ENCODE measurements at places on chromosomes 16 and 17.

DNA sequence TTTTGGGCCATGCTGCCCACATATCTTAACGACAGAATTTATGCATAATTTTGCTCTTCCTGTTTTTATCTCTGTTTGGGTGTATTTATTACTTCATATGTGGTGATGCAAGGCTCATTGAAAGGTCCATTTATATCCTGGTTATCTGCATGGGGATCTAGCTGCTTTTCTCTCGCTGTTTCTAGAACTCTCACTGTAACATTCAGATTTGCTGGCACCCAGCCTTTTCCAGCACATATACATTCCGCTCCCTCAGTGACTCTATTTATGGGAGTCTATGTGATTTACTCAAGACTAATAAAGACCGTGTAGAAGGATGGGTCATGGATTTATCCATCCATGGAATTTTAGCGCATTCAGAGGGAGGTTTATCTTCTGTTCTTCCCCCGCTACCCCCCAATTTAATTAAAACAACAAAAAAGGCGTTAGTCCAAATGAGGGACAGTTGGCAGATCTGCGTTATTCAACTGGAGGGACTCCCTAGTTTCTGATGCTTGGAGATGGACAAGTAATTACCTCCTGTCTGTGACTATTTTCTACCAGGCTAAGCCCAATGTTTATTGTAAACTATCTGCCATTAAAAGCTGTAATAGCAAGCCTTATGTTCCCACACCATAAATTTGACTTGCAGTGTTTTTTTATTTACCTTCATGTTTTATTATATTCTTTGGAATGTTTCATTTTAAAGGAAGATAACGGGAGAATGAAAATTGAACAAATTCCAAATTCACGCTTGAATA, 19.8 kb upstream of the MARCHF10 start:
- DNase-seq: no peak

- DNase-seq: no peak
Observed at GRCh38 chr17:74801896-74802295, 25.8 kb upstream of the NAT9 start.

GRCh38 chr16:12649356-12649755, 154.3 kb downstream of the CPPED1 start:
- DNase-seq: no peak

DNA sequence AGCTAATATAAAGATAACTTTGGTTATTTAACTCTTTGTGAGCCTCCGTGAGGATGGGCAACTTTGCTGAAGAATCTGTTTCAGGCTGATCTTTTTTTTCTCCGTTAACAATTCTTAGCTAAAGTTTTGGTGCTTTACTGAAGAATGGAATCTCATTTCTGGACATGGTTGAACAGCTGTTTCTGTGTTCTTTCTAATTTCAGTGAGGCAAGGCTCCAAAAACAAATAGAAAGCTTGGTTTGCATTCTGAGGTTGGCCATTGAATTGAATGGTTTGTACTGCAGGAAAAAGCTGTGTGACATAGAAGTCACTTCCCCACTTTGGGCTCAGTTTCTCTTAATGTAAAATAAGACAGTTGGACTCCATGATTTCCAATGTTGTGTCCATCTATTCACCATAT, 22.3 kb upstream of the HLF start:
- DNase-seq: no peak

DNA sequence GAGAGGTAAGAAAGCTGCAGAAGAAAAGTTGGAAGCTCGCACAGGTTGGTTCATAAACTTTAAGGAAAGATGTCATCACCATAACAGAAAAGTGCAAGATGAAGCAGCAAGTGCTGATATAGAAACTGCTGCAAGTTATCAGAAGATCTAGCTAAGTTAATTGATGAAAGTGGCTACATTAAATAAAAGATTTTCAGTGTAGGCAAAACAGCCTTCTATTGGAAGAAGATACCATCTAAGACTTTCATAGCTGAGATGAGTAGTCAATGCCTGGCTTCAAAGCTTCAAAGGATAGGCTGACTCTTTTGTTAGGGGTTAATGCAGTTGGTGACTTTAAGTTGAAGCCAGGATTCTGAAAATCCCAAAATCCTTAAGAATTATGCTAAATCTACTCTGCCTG, 24.0 kb downstream of the CYLD start:
- DNase-seq: no peak

- no peak for DNase-seq
Observed at GRCh38 chr17:69857412-69857835, 217.6 kb upstream of the KCNJ16 start.

GRCh38 chr17:76080768-76081287, 1.8 kb downstream of the ZACN start:
- no peak for DNase-seq

DNA sequence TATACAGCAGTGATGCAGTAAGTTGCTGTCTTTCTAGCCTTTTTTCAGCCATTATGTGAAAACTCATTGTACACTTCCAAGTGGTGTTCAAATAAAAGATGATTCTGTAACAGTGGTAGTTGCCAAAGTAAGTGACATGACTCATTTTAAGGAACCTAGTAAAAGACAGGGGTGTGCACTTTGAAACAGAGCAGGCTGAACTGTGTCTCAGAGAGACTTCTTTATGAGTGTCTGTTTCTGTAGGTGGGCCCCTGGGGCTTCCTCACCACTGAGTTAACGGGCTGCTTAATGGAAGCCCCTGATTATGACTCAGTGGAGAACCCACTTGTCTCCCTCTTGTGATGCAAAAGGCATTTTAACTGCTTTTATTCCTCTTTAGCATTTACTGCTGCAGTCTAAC, 147.3 kb downstream of the PCTP start:
- DNase-seq: no peak

DNA sequence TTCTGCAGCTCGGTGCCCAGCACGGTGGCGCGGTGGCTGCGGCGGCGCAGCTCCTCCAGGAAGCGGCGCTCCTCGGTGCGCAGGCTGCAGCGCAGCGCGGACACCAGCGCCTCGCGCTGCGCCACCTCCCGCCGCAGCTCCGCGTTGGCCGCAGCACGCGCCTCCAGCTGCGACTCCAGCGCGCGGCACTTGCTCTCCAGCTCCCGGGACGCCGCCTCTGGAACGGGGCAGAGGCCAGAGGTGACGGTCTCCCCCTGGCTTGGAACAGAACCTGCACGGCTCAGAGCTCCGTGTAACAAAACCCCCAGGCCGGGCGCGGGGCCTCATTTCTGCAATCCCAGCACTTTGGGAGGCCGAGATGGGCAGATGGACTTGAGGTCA, 13.2 kb upstream of the CLUH start:
- no peak for DNase-seq

- no peak for DNase-seq
Observed at GRCh38 chr16:87582216-87582965, 19.9 kb upstream of the JPH3 start.

- DNase-seq: peak; percentile 8
Observed at GRCh38 chr16:87203060-87203656, 114.0 kb downstream of the C16orf95 start.

GRCh38 chr16:67764158-67764667, 42.1 kb downstream of the RANBP10 start:
- no peak for DNase-seq

DNA sequence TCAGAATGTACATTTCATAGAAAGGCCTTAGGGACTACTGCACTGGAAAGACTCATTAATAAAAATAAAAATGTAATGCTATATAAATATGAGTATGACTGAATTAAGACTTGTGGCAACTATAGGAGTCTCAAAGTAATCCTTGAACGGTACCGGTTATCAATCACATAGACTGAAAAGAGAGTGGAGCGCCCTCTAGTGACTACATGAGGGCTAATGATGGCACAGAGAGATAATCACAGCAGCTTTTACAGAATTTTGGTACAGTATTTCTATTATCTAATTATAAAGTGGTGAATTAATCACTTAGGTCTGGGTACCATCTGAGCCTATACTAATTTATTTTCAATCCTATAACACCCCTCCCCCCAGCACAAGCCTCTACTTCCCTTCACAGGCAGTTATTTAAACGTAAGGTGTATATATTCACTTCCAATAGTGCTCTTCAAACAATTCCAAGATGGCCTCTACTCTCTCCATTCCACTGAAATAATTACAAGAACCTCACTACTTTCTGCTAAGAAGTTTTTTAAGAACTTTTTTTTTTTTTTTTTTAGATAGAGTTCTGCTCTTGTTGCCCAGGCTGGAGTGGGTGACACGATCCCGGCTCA, 40.7 kb upstream of the ANKFY1 start:
- no peak for DNase-seq

DNA sequence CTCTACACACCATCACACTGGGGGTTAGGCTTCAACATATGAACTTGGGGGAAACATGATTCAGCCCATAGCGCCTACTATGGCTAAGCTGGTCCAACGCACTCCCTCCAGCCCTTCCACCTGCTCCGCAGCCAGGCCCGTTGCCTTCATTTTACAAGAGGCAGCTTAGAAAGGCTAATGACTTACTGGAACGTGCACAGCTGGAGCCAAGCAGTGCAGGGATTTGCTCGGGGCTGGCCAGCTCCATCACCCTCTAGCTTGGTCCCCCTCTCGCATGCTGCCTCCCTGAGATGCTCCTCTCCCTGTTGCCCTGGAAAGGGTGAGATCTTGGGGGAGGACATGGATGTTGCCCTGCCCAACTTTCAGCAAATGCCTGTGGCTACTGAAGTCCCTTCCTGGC, 2.8 kb upstream of the CACNG1 start:
- DNase-seq: no peak

- DNase-seq: no peak
Observed at GRCh38 chr17:4641297-4642195, at the start of gene ALOX15. Gene ALOX15, minus strand, starts transcription at chr17:4641678. Its CDS starts 27 bp downstream, at chr17:4641651.

- DNase-seq: no peak
Observed at GRCh38 chr17:18984273-18985114, 20.1 kb downstream of the FAM83G start.

- DNase-seq: no peak
Observed at GRCh38 chr16:69311533-69312387, 610 bp downstream of the VPS4A start.

DNA sequence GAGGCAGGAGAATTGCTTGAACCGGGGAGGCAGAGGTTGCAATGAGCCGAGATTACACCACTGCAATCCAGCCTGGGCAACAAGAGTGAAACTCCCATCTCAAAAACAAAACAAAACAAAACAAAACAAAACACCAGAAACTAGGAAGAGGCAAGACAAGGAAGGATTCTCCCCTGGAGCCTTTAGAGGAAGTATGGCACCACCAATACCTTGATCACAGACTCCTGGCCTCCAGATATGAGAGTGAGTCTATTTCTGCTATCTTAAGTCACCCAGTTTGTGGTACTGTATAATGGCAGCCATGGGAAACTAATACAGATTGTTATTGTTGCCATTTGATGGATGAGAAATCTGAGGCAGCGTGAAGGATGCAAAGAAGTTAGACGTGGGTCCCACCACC, 14.6 kb upstream of the CPPED1 start:
- no peak for DNase-seq

GRCh38 chr17:58081646-58082340, 1.4 kb upstream of the DYNLL2 start:
- DNase-seq: no peak

DNA sequence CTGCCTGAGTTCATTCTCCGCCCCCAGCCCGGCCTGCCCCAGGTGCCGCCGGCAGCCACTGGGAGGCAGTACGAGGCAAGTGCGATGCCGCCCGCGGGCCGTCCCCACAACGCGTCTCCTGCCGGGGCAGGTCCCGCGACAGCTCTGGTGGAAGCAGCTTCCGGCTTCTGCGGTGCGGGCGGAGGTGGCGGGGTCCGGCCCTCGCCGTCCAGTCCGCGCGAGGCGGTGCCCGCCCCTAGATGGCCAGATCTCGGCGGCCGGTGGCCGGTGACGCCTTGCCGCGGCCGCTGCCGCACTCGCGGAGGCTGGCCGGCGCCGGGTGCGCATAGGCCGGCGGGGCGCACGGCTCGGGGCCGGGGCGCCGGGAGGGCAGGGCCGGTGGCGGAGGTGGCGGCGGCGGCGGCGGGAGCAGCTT, 1.8 kb downstream of the GJD3 start:
- DNase-seq: peak; percentile 37

GRCh38 chr17:10516065-10516464, 2.3 kb downstream of the MYH1 start:
- DNase-seq: no peak

DNA sequence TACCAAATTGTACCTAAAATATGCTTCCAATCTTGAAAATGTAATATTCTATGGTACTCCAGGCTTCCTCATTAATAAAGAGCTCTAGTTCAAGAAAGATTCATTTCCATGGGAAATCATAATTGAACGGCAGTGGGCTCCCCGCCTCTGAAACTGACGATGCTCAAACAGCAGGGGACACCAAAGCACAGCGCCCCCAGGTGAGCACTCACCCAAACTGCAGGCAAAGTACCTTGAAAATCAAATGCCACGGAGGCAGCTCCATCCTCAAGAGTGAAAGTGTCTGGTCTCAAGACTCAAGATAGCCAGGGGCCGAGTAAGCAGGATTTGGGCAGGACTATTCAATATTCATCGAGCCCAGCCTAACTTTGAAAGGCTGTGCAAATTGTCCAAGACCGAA, 217.4 kb upstream of the TNRC6C start:
- no peak for DNase-seq

DNA sequence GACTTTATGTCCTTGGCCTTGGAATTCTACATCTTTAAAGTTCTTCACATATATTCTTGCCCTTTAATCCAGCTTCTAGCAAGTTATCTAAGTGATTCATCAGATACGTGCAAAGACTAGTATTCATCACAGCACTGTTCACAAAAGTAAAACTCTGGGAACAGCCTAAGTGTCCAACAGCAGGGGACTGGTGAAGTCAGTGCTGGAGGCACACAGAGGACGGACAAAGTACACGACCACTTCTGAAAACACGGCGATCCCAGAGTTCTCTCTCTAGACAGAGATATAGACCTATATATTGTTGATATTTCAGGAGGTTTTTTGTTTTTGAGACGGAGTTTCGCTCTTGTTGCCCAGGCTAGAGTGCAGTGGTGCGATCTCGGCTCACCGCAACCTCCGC, 12.8 kb downstream of the CTRB1 start:
- DNase-seq: no peak

DNA sequence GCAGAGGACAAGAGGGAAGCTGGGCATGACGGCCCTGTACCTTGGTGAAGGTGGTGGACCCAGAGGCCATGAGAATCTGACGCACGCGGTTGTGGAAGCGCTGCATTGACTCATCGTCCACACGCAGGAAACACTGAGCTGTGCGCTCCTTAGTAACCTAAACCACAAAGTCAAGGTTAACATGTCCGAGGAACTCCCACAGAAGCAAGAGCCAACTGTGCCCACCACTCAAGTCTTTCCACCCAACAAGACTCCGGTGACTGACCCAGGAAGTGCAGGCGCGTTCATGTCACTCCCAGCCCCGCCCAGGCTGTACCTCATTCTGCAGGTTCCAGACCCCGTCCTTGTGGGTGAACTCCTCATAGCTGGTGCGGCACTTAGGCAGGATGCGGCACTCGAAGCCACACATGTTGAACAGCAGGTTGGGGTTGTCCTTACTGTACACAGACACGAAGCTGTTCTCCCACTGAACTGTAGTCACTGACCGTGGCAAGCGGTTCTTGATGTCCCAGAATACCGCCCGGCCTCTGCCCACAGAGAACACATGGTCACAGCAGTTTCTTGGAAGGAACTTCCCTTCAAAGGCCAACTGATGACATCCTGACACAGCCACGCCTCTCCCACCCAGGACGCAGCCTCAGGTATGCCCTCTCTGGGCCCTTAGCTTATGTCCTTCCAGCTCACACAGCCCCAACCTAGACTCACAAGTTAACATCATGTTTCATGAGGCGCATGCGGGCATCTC, 11.5 kb downstream of the PRPF8 start:
- DNase-seq: no peak

- DNase-seq: no peak
Observed at GRCh38 chr17:36608280-36608679, 6.9 kb downstream of the MRM1 start.

- no peak for DNase-seq
Observed at GRCh38 chr17:77688369-77688768, 270.1 kb upstream of the TNRC6C start.

Data from stimulated activated CD8-positive, alpha-beta memory T cell treated with anti-CD3 and anti-CD28 coated beads, Interleukin-7, amount 100 ng/mL, for 1 hour (primary cell).